ENCODE measurements at places on chromosomes 1 and 21.

- no peak for DNase-seq
Measured at GRCh38 chr1:14598498-14599182, at the start of gene KAZN. KAZN (plus strand) TSS chr1:14598685.

DNA sequence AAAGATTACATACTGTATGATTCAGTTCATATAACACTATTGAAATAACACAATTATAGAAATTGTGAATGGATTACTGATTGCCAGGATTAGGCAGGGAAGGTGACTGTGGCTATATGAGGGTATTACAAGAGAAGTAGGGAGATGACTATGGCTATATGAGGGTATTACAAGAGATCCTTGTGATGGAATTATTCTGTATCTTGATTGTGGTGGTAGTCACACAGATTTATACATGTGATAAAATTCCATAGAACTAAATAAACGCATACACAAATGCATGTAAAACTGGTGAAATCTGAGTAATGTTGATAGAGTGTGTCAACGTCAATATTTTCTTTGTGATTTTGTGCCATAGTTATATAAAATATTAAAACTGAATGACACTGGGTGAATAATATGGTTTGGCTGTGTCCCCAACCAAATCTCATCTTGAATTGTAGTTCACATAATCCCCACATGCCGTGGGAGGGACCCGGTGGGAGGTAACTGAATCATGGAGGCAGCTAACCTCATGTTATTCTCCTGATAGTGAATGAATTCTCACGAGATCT lies 615.6 kb upstream of the PKN2 start:
- no peak for DNase-seq

GRCh38 chr1:41236781-41237180 lies 5.3 kb downstream of the SCMH1 start:
- DNase-seq, result no peak

DNA sequence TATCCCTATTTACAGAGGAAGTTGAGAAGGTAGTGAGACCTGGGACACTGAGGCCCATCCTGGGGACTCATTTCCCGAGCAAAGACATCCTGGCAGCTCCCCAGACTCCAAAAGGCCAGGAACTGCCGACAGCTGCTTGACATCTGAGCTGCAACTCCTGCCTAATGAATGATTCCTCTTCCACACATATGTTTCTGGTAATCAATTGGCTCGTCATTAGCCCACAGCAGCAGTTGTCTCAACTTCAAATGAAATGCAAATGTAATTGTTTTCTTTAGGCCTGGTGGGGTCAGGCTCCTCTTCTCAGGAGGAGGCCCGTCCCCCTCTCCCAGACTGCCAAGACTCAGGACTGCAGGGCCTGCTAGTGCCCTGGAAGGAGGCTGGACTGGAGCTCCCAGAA lies 61.8 kb upstream of the DISP3 start:
- no peak for DNase-seq

- no peak for DNase-seq
Measured at GRCh38 chr1:63893976-63894375, 120.2 kb downstream of the ROR1 start.

DNA sequence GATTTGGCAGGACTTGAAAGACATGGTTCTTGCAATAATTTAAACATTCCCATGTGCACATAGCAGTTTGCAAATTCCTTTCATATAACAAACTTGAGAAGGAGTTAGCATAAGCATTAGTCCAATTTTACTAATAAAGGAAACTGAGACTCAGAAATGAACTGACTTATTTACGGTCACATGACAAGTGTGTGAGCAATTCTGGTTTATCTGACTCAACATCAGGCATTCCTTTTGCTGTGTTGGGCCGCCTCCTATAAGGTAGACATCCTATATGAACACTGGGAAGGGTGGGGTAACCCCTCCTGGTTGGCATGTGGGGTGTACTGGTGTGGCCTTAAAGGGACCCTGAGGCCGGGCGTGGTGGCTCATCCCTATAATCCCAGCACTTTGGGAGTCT lies 8.5 kb upstream of the CPT2 start:
- DNase-seq, result no peak

DNA sequence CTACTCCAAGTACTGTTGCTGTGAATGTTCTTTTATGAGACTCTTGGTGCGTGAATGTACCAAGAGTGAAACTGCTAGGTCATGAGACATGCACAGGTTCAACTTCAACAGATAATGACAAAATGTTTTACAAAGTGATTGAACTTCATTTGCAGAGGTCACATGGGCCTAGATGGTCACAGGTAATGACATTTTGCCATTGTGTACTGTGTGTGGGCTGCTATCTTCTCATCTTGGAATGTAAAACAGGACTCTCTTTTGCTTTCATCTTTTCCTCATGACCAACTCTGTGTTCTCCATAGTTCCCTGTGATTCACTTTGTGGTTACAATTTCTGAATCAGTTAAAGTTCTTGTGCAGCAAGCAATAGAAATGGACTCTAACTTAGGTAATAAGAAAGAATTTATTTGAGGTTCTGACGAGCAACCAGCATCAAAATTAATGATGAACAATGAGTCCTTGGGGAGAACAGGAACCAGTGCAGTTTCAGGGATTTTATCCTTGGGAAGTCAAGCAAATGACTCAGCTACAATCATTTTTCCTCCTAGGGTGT lies 16.2 kb upstream of the TSNAX start:
- no peak for DNase-seq

GRCh38 chr1:243798726-243799125 lies 51.3 kb downstream of the AKT3 start:
- DNase-seq, result no peak

GRCh38 chr1:98404866-98405265 lies 256.7 kb upstream of the SNX7 start:
- no peak for DNase-seq

DNA sequence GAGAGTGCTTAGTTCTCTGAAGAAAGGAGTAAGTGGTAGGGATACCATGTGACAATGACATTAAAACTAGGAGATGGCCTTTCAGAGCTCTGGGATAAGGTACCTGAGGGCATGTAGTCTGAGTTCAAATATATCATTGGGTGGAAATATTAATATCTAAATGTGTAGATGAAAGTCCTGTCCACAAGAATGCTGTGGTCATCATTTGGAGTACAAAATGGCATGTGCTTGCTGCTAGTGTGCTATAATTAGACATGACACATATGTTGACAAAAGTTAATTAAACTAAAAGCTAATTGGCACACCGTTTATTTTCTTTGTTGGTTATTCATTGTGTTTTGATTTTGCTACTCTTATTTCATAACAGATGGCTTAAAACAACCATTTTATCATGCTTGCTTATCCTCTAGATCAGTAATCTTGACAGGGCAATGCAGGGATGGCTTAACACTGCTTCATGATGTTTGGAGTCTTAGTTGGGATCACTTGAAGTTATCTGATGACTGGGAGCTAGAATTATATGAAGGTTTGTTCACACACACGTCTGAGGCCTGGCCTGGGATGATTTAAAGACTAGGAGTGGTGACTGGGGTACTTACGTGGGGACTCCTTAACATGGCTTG lies 31.0 kb downstream of the CC2D1B start:
- no peak for DNase-seq

DNA sequence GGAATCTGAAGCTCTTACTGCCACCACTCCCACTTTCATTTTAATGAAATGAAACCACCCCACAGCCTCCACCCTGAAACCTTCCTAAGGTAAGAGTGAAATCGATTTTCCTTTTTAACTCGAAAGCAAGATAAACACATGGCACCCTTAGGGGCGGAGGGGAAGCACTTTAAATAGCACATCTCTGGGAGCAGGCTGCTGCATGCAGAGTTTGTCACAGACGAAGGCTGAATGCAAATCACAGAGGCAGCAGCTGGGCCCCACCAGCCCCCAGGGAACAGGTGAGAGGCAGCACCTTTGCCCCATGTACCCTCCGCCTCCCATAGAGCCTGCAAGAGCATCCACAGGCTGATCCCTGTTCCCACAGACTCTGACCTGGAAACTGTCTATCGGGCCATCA lies 60.0 kb upstream of the GRIK3 start:
- DNase-seq, result no peak

GRCh38 chr1:17093822-17094393 lies 25.3 kb downstream of the PADI2 start:
- no peak for DNase-seq

- DNase-seq, result no peak
Measured at GRCh38 chr21:17416139-17416538, 96.7 kb upstream of the CXADR start.

DNA sequence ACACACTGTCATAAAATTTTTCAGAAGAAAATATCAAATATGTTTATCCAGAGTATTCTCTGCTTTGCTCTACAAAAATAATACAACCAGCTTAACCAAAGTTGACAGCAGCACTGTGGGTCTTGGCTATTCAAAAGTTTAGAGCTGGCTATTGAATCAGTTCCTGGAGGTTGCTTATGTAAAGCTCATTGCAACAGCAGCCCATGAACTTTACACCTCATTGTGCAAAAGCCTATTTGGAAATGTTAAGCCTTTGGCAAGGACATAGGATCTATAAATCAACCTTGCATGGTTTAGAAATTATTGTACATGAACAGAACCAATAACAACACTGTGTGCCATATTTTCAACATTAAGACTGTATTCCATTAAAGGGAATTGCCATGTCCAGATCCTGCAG lies 714.9 kb downstream of the ADGRL2 start:
- no peak for DNase-seq

DNA sequence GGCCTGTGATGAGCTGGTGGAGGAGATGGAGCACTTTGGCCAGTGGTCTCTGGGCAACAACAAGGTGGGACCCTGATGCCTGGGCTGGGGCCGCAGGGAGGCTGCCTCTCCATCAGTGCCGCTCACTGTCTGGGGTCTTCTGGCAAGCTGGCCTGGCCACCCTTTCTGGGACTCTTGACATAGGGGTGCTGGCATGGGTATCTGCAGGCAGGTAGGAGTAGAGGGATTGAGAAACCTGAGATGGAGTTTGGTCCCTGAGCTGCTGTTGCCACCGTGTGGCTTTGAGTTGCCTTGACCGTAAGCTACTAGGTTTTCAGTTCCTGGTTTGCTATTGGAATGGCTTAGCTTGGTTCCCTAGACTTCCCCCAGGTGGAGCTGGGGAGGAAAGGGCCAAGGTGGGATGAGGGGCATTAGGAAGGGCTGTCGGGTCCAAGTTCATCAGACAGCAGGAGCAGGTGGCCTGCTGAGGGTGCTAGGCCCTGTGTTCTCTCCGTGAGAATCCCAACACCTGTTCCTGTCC lies 13.2 kb upstream of the MFN2 start:
- no peak for DNase-seq

GRCh38 chr1:52709016-52709415 lies 10.9 kb upstream of the COA7 start:
- no peak for DNase-seq

DNA sequence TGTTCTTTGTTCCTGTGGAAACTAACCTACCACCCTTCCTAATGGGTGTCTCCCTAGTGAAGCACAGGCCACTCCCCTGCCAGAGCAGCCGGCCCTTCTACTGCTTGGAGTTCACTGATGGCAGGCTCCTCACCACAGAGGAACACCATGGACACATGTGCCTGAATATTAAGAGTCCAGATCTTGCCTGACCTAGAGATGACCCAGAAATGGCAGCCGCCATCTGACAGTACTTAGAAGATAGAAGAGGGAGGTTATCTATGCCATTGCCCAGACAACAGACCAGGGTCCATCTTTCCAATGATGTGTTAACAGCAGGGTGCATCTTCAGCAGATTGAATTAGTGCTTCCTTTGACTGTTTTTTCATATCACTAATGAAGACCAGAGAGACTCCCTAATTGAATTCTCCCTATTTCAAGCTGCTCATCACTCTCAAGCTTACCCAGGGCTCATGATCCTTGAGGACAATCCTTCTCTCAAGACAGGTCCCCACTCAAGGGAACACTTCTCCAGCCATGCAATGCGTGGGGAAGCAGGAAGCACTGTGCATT lies 59.8 kb downstream of the PLEKHA6 start:
- DNase-seq, result no peak

GRCh38 chr1:64595871-64596515 lies 126.1 kb downstream of the CACHD1 start:
- no peak for DNase-seq

- DNase-seq, result peak; percentile 80
Measured at GRCh38 chr1:9455487-9456234, 83.6 kb upstream of the SLC25A33 start.

DNA sequence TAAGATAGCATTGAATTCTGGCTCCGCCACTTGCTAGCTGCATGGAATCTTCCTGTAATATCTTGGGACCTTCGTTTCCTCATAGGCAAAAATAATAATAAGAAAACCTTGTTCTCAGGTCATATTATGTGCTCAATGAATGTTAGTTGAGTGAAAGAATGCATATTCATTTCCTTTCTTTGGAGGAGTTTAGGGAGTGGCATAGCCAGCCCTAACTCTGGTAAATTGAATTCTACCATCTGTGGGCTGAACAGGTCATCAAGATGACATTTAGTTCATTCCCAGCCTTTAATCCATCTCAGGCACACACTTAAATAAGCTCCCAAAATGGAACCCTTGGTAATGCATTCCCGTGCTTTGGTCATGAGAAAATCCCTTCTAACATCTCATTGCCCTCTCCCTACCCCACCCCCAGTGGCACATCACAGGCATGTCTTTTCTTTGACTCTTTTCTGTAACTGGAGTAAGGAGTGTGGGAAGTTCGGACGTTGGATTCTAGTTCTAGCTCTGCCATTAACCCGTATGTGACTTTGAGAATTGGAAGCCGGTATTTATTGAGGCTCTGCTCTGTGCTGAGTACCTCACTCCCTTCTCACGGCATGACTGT lies 13.2 kb upstream of the MYOG start:
- no peak for DNase-seq

DNA sequence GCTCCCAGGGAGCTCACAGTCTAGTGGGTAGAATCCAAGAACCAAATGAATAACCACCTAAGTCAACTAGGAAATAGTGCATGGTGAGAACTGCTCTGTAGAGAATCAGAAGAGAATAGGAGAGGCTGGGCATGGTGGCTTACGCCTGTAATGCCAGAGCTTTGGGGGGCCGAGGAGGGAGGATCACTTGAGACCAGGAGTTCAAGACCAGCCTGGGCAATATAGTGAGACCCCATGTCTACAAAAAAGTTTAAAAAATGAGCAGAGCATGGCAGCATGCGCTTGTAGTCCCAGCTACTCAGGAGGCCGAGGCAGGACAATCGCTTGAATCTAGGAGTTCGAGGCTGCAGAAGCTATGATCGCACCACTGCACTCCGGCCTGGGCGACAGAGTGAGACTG lies 122.3 kb upstream of the IRF2BP2 start:
- no peak for DNase-seq

DNA sequence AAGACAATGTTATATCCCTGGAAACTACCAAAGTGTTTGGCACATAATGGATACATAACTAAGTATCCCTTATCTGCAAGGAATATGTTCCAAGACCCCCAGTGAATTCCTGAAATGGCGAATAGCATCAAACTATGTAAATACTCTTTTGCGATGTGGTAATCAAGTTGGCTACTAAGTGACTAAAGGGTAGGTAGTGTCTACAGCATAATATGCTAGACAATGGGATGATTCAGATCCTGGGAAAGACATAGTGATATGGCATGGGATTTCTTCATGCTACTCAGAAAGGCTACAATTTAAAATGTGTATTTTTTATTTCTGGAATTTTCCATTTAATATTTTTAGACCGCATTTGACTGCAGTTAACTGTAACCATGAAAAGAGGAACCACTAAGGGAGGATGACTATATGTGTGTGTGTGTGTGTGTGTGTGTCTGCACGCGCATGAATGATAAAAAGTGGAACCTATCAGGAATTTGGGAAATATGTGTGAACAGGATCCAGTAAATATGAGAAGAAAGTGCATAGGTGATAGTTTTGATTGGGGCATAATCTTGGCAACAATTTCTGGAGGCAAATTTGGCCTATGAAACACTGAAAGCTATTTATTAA lies 1899.9 kb downstream of the NCAM2 start:
- DNase-seq, result no peak

GRCh38 chr1:63674238-63674864 lies 81.1 kb downstream of the PGM1 start:
- no peak for DNase-seq
